ENCODE measurements at places on chromosomes 3 and 15.
A peak's percentile ranks its signal among the peaks of the same experiment; 100 is the strongest.

DNA sequence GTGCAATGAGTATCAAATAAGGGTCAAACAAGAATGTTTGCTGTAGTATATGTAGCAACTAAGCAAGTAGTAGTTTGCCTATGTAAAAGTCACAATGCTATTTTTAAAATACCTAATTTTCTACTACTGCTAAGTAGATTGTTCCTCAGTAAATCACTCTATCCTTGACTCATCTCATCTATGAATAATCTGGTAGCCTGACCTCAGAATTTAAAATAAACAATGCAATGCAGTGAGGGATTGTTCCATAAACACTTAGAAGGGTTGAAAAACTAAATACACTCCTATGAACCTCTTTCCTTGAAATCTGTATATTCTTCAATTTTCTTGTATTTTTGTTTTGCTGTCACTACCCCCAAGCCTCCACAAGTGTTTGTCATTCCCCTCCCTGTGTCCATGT lies 253.3 kb downstream of the TBC1D5 start:
- no peak for DNase-seq

DNA sequence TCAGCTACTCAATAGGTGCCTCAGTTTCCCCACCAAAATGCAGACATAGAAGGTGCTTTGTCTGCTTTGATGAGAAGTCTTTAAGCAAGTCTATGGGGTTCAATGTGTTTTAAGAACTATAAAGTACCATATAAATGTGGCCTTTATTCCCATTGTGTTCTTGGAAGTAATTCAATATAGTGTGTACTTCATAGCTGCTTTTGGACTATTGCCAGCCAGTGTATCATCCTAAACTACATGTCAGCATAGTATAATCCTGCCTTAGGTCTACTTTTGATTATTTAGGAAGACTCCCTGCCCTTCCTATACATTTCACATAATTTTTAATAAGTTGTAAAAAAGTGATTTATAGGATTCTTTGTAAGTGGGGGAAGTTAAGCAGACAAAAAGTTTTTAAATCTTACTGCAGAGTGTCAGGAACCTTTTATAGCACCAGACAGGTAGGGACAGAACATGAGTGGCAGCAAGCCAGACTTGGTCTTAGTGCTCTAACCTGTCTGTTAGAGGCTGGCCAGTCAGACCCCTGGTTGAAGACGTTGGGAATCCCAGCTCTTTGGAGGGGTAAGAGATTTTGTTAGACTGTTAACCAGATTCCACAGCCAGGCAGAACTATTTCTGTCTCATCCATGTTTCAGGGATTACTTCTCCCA lies 48.4 kb downstream of the MLH1 start:
- DNase-seq: no peak

GRCh38 chr3:71857956-71858355 lies 73.0 kb upstream of the PROK2 start:
- DNase-seq: no peak

DNA sequence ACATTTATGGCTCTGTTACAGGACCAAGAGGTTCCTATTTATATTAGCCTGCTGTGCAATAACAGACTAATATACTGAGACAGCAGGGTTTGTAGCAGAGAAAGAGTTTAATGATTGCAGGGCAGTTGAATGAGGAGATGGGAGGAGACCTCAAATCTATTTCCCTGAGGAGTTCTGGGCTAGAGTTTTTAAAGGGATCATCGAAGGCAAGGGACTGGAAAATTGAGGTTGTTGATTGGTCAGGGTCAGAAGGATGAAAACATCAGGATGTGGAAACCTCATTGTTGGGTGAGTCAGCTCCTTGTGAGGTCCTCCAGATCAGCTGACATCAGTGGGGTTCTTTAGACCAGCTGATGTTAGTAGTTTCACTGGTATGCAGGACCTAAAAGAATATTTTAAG lies 60.6 kb upstream of the GOLGA8B start:
- DNase-seq: no peak

DNA sequence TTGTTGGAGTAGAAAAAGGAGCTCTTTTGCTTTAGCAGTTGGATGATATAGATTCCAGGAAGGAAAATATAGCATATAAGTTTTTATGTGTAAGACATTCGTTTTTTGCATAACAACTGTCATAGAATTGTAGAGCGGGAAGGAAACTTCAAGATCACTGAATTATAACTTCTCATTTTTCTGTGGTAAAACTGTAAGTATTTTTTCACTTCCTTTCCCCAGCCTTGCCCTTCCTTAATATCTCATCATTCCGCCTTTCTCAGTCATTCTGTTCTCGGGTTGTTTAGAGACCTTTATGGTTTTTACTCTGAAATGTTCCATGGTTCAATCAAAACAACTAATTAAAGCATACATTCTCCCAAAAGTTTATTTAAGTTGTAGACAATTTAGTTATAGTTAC lies 1.1 kb downstream of the EAF2 start:
- no peak for DNase-seq

GRCh38 chr15:99568625-99569352 lies 3.0 kb downstream of the MEF2A start:
- DNase-seq: no peak

DNA sequence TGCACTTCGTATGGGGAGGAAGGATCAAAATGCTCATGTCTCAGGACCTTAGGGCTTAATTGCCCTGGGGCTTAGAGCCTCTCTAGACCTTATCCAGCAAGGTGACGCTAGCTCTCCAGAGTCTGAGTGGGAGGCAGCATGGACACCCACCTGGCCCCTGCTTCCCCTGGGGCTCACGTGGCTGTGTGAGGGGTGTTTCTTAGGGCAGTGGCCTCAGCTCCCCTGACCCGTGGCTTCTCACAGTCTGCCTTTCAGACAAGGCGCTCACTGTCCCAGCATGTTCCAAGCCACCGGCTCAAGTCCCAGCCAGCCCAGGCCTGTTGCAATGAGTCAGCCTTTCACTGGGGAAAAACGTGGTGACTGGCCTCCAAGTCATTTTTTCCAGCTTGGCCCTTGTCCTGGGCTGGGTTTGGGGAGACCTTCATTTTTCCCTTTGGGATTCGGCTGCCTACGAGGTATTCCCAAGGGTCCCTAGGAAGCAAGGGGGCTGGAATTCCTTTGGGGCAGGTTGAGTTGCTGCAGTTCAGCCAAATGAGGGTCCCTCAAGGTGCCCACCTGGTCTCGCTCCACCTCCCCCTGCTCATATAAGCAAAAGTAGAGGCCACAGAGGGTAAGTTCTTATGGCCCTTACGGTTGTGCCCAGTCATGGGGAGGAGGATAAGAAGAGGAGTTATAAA lies 15.7 kb downstream of the BHLHE40 start:
- DNase-seq: no peak

- no peak for DNase-seq
Observed at GRCh38 chr15:90187257-90187868, 13.8 kb upstream of the SEMA4B start.

DNA sequence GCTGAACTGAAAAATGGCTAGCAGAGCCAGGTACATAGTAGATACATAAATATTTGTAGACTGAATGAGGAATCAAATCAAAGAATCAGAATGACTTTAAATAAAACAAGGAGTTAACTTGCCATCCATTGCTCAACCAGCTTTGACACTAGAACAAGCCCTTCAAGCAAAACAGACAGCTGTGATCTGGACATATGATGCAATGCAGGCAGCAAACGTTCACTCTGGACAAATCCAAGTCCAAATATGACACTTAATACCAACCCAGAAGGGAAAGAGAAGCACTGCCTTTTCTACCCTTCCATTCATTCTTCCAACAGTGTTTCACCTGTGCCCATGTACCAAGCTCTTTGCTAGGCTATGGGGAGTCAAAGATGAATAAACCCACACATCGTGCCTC lies 4.5 kb downstream of the THRB start:
- no peak for DNase-seq

GRCh38 chr15:86164232-86164898 lies 84.7 kb downstream of the AGBL1 start:
- DNase-seq: no peak

- no peak for DNase-seq
Observed at GRCh38 chr15:50257924-50258323, 7.6 kb downstream of the HDC start.

- DNase-seq: no peak
Observed at GRCh38 chr3:74676-75243, 121.8 kb upstream of the CHL1 start.

DNA sequence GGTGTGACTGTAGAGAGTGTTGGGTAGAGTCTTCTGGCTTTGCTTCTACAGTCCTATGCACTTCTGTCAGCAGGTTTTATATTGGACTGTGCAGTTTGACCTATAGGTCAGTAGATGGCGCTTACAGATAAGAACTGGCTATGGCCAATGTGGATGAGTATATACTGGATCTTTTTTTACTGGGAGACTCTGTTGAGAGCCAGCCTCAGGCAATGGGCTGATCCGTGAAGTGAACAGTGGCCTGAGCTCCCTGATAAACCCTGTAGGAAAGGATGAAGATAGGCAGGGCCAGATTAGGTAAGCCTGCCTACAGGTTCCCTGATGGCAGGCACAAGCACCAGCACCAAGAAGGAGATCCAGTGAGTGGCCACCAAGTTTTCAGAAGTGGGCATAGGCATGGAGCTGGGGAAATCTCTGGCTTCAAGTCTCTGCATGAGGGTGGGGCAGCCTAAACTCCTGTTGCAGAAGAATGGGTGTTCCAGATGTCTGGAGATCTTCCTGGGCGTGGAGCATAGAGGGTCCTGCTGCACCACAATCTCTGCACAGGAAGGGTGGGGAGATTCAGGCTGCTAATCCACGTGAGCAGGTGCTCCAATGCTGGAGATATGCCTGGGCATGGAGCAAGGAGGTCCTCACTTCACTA lies 326.0 kb upstream of the SGO1 start:
- peak; percentile 59 for DNase-seq

DNA sequence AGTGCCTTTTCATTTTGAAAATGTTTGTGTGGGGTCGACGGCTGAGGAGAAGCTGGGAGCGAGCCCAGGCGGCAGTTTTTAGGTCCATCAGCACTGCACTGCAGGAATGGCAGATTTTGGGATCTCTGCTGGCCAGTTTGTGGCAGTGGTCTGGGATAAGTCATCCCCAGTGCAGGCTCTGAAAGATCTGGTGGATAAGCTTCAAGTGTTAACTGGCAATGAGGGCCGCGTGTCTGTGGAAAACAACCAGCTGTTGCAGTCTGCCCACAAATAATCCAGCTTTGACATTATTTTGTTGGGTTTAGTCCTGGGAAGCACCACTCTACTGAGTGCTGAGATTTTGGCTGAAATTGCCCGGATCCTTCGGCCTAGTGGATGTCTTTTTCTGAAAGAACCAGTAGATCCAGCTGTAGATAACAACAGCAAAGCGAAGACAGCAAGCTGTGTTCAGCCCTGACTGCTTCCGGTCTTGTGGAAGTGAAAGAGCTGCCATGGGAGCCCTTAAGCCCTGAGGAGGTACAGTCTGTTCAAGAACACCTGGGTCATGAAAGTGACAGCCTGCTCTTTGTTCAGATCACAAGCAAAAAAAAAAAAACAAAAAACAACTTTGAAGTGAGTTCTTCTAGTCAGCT lies 13.1 kb upstream of the ANP32A start:
- no peak for DNase-seq

DNA sequence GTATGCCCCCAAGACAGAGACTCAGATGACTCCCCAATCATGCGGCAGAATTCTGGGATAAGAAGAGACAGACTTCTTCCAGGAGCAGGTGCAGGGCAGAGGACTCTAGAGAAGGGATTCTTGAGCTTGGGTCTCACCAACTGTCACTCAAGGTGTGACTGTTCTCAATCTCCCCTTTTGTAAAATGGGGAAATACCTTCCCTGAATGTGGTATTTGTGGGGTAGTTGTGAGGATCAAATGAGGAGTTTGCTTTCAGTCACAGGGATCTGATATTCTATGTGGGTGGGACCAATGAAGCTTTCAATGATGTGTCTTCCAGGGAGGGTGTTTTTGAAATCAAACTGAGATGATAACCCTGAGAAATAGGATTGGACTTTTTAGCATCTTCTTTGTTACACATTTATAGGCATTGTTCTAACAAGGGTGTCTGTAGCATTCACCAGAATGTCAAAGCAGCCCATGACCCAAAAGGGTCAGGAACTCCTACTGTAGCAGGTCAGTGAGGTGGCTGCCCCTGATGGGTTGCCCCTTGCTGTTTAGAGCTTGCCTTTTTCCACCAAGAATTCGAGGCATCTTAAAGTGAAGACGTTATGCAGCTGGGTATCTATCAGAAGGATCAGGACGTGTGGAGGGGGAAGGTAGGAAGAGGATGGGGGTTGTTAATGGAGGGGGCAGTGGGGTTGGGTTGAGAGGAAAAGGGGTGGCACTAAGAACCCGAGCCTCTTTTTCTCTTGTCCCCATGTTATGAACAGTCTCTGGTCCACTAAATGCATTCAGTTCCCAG lies 28.8 kb downstream of the UMPS start:
- DNase-seq: peak; percentile 14

GRCh38 chr3:127796045-127796830 lies 26.1 kb downstream of the MGLL start:
- no peak for DNase-seq

DNA sequence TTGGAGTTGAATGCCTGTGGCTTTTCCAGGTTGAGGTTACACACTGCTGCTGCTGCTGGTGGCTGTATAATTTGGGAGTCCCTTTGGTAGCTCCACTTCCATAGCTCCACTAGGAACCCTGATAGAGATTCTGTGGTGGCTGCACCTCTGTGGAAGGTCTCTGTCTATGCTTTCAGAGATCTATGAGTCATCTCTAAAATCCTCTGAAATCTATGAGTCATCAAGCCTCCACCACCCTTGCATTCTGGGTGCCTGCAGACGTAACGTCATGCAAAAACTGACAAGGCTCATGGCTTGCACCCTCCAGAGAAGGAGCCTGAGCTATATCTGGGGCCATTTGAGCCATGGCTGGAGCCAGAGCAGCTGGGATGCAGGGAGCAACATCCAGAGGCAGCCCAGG lies 1037.0 kb upstream of the CFAP20DC start:
- DNase-seq: no peak

DNA sequence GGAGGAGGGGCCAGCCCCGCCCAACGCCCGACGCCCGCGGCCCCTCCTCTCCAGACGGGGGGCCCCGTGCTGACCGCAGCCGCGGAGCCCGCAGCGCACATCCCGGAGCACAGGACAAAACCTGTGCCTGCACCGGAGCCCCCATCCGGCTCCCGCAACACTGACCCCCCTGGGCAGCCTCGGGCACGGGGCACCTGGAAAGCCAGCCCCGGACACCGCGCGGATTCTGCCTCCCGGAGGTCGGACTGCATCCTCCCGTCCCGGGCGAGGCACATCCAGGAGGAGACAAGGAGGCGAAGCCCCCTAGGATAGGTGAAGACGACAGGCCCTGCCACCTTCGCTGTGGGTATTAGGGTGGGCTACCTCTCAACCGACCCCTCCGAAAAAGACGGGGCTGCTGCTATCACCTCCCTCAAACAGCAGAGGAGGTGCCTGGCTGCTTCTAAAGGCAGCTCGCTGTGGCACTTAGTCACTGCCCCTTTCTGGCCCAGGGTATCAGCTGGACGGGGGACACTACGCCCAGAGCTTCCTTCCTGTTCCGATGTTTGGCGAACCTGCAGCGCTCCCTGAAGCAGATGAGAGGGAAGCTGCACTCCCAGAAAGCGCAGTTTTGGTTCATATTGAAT lies 10.6 kb downstream of the XXYLT1 start:
- DNase-seq: peak; percentile 78
